Femur (tissue), 1 donor: ENCODE measurements at places on chromosomes 7 and 10.

DNA sequence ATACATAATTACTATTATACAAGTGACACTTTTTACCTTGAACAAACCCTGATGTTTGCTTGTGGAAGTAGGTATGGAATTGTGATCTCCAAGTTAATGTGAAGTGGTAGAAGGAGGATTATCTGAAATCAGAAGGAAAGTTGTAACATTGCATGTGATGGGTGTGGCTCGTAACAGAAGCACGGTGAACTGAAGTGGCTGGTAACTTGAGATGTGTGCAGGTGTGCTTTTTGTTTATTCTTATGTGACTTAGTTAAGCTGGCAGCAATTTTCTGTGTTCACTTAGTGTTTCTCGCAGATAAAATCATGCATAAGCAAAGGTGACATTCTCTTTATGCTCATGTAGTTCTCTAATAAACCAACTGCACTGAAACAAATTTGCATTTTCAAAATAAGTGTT is 82.3 kb downstream of the ZEB1 start:
- no peak for DNase-seq

- DNase-seq = no peak
Observed at GRCh38 chr7:99311702-99312101, 14.0 kb upstream of the ARPC1A start.

GRCh38 chr10:97230146-97230545 is 44.4 kb upstream of the SLIT1 start:
- DNase-seq = no peak

DNA sequence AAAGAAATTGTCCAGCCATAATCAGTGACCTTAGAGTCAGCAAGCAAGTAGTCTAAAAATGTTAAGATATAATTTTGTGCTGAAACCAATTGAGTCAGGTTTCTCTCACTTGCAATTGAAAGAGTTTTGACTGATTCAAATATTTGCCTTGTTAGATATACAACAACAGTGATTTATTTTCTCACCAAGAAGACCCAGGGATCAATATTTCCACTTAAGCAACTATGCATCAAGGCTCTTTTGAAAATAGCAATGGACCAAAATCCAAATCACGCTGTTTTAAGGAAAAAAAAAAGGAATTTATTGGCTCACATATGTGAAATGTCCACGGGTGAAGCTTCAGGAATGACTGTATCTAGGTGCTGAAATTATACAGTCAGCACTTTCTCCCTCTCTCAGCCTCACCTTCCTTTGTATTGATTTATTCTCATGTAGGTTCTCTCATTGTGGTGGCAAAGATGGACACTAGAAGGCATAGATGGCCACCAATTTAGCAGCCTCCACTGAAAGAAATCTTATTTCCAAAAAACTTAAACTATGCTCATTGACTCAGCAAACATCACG is 9.7 kb upstream of the FKBP9 start:
- DNase-seq = no peak

DNA sequence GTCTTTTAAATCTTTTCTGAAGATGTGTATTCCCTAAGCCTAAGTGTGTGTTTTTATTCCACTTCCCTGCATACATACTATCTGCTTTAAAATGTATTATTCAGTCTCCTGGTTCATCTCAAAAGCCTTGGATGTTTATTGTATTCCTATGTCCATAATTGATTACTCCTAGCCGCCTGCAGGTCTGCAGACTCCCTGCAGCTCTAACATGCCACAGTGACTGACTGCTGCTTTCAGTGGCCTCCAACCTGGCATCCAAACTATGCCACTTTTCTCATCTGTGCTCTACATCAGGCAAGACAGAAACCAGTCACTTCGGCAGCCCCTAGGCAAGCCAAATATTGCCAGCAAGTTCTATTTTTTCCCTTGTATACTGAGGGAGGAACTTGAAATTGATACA is 81.7 kb downstream of the ABCA13 start:
- no peak for DNase-seq

DNA sequence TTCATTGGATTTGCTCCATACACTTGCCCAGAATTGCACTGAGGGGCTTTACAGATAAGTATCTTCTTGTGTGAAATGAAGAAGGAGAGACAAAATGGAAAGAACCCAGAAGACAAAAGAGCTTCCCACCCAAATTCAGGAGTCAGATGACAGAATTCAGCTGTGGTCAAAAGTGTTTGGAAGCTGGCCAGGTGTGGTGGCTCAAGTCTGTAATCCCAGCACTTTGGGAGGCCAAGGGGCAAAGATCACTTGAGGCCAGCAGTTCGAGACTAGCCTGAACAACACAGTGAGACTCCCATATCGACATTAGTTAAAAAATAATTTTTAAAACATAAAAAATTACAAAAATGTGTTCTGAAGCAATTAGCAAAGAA is 27.1 kb downstream of the DUSP5 start:
- no peak for DNase-seq

- DNase-seq = no peak
Observed at GRCh38 chr10:3401491-3401938, 228.9 kb upstream of the PITRM1 start.

DNA sequence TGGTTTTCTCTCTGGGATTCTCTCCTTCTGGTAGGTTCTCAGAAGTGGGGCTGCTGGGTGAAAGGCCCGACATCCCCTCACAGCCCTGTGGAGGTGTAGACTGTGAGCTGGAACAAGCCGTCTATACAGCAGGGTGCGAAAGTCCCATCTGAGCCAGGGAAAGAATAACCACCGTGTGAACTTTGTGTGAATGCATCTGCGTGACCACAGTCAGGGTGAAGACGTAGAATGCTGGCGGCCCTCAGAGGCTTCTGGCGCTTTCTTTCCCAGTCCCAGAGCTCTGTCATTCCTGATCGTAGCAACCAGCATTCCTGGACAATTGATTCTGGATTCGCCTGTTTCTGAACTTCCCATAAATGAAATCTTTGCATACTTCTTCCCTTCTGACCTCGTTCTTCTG is 30.0 kb downstream of the ELFN1 start:
- DNase-seq = no peak

GRCh38 chr7:138980563-138981291 is 462 bp downstream of the KIAA1549 start:
- DNase-seq = peak; percentile 38

DNA sequence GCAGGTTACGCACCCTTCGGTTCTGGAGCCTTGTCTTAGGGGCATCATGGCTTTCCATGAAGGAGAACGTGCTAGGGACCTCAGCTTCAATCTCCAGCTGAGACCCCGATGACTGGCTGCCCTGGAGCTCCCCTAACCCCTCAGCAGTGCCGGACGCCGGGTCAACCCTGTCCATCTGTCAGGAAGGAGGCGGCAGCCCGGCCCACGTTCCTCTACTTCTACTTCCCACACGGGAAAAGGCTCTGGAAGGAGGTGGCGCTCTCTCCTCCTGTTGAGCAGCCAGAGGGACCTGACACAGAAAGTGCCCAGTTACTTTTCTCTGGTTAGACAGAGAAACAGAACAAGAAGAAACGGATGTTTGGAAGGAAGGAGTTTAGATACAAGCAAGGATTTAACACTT is 87.4 kb downstream of the DYNC2I1 start:
- DNase-seq = no peak

GRCh38 chr10:87560495-87561129 is 55.9 kb downstream of the MINPP1 start:
- no peak for DNase-seq

- DNase-seq = peak; percentile 53
Observed at GRCh38 chr7:140506788-140507464, 27.6 kb upstream of the MKRN1 start.

GRCh38 chr7:150481186-150481920 is 30.9 kb downstream of the GIMAP8 start:
- no peak for DNase-seq

- DNase-seq = no peak
Observed at GRCh38 chr7:113370910-113371309, 252.6 kb upstream of the SMIM30 start.

GRCh38 chr10:23173214-23174073 is 18.7 kb upstream of the PTF1A start:
- DNase-seq = no peak

- no peak for DNase-seq
Observed at GRCh38 chr7:155809947-155810769, 2.1 kb downstream of the SHH start.
